ENCODE measurements at places on chromosomes 1 and 21.

DNA sequence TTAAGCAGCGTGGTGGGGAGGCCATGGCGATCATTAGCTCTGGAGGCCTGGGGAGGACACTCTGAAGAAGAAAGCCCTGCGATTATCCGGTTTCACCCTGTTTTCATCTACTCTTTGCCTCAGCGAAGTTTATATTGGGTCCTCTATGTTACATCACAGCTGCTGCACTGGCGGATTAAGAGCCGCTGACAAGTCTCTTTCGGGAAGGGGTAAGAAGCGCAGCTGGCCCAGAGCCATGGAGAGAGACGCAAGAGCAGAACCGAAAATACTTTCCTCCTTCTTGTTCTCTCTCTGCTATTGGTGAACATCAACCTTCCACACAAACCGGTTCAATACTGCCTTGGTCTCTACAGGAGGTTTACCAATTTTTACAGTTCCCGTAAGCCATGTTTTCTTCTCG, 291.5 kb downstream of the FAM72C start:
- DNase-seq = no peak

GRCh38 chr1:178934546-178934945, 63.7 kb upstream of the ANGPTL1 start:
- no peak for DNase-seq

DNA sequence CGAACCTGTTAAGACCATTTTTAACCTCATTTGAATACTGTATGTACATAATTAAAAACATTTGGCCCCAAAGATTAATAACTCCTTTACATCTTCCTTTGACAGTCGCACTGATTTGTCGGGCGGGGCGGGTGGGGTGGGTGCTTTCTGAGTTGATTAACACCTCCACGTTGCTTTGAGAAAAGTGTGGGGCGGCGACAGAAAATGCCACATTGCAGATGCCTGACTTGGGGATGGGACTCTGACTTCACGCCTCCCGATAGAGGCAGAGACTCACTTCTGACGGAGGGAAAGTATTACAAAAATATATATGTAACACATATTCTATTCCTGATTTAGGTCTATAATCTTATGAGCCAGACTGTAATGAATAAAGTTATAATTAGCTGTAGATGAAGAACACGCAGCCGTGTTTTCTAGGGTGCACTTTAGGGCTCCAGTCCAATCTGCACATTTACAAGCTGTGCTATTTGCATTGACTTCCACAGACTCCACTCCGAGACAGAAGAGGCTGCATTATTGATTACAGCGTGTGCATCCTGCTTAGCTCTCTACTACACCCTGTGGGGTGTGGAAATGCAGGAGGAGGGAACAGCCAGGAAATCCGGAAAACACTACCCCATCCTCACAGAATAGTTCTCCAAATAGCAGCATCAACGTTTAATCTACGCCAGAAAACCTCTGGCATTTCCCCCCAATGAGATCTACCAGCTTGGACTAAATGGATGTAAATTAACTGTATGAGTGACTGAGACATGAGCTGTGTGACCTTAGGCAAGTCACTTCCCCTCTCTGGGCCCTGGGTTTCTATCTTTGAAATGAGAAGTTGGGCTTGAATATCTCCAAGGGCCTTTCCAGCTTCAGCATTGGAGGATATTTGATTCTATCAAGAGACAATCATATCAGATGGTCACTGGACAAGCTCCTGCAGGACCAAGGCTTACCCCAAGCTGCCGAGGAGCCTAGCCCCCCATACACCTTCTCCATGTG, 308.0 kb downstream of the RRAGC start:
- DNase-seq = no peak

GRCh38 chr1:223774134-223774814, 61.9 kb downstream of the CAPN2 start:
- DNase-seq = no peak

- DNase-seq = no peak
Measured at GRCh38 chr1:61368876-61369275, 286.5 kb downstream of the NFIA start.

DNA sequence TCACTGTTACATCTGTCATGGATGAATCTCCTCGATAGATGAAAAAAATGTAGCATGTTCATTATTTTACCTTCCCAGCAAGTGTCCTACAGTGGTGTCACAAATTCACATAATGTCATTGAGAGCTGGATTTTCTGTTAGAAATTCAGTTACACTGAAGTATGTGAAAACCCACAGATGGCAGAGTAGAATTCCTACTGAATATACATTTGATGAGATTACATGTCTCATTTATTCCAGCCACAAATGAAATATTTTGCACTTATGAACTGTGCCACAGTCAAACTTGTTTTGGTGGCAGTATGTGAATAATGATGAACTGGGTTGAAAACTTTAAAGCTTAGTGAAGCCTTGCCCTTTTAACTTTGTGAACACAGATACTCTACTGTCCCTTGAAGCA, 301.9 kb upstream of the DPYD start:
- no peak for DNase-seq

GRCh38 chr1:43495204-43495603, 35.5 kb upstream of the PTPRF start:
- DNase-seq = no peak

GRCh38 chr21:28723646-28724045, 269.0 kb downstream of the LTN1 start:
- no peak for DNase-seq

DNA sequence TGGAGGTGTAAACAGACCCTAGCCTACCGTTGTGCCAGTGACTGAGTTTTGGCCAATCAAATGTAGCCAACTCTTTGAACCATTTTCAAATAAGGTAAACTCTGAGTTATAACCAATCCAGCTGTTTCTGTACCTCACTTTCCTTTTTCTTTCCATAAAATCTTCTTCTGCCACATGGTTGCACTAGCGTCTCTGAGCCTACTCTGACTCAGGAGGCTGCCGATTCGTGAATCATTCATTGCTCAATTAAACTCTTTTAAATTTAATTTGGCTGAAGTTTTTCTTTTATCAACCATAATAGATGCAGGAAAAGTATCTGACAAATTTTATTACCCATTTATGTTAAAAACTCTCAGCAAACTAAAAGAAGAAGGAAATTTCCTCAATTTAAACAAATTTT, 111.5 kb upstream of the LYPLAL1 start:
- no peak for DNase-seq

DNA sequence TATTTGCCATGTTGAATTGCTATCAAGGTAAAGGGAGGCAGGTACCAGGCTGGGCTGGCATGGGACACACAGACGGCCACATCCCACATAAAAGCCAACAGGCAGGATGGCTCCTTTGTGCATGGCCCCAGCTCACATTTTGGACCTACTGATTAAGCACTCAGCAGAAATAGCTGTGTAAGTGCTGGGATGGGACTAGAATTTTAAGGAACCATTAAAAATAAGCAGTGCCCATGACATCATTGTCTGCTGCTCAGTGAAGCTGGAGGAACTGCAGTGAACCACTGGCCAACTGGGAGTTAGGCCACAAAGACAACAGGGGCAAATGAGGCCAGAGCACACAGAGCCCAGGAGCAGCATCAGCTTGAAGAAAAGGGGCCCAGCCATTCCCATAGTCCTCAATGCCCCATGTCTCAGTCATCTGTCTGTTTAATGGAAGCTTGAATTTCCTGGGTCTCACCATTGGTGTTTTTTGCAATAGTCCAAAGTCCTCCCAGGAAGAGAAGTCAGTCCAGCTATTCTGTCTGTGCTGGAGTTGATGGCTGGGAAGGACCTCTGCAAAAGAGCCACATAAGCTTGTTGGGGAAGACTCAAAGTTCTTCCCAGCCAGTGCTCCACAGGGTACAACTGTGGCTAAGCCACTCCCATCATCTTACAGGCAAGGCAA, 45.3 kb upstream of the TNR start:
- no peak for DNase-seq

- no peak for DNase-seq
Measured at GRCh38 chr1:20382711-20383110, 92.0 kb downstream of the VWA5B1 start.

- DNase-seq = no peak
Measured at GRCh38 chr1:204358605-204359004, 1.1 kb downstream of the PLEKHA6 start.

- no peak for DNase-seq
Measured at GRCh38 chr1:201258763-201259230, 24.5 kb upstream of the PKP1 start.

- no peak for DNase-seq
Measured at GRCh38 chr1:238409932-238410331, 519.2 kb upstream of the ZP4 start.

GRCh38 chr1:44723496-44724295, 7.3 kb downstream of the RNU5D-1 start:
- DNase-seq = no peak

DNA sequence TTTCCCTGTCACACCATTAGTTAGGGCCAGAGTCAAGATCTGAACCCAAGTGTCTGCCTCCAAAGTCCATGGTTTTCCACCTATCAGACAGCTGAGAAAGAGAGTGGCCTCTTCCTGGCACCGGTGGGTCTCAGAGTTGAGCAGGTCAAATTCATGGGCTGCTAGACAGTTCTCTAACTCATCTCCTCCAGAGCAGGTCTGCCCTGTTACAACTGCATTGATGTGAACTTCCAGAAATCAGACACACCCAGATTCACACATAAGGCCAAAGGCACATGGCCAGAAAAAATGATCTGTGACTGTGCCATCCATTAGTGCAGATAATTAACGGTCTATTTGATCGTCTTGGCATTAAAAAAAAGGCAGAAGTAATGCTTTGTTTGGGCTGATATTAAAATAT, 17.5 kb downstream of the SMIM12 start:
- no peak for DNase-seq

- DNase-seq = no peak
Measured at GRCh38 chr1:214831956-214832355, 229.0 kb downstream of the CENPF start.

GRCh38 chr1:9910423-9911178, 532 bp upstream of the CTNNBIP1 start:
- peak; percentile 100 for DNase-seq

DNA sequence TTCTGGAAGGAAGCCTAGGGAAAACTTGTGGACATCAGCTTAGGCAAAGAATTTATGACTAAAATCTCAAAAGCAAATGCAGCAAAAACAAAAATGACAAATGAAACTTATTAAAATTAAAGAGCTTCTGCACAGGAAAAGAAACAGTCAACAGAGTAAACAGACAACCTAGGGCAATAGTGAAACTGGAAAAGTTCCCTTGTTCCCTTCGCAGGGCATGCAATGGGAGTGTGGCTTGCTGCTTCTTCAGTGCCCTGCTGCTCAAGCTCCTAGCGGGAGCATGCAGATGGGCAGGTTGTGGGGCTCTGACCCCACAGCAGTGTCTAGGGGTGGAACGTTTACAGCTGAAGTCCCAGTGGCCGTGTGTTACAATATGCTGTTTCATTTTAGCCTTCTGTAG, 1797.4 kb downstream of the NCAM2 start:
- no peak for DNase-seq

DNA sequence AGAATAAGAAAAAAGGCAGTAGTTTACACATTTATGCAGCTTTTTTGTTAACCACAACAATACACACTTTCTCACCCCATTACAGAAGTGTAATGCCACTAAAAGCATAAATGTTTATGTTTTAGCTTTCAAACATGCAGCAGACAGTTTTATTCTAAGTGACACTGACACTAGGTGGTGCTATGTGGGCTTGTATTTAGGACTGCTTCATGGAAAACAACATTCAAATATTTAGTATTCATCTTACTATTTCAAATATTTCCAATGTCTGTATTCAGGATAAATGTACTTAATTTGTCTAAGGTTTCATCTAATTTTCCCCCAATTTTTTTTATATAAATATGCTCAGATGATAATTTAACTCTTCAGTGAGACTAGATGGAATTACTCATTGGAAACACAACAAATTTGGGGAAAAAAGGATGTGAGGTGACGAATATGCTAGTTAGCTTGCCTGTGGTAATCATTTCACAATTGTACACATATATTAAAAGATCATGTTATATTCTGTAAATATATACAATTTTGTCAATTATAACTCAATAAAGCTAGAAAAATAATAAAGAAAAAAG, 71.4 kb downstream of the USP1 start:
- no peak for DNase-seq
